ENCODE measurements at places on chromosomes 4 and X.

- no peak for DNase-seq
Observed at GRCh38 chr4:16032396-16032770, 51.4 kb downstream of the PROM1 start.

DNA sequence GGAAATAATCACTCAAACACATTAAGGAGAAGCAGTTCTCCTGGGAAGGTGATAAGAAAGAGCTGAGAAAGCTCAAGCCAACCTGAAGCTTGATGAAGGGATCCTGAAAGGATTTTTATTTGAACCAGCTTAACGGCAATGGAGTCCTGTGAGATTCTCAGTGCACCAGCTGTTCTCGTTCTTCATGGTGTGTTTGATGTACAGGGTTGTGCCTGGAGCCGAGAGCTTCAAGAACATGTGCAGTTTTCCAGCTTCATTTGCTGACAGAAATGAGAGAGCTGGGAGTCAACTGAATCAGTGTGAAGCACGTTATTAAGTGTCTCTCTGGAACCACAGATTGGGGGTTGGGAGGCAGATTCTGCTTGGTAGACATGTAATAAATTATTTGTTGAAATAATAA is 115.7 kb downstream of the ANKRD50 start:
- no peak for DNase-seq

GRCh38 chrX:134898440-134898839 is 92.4 kb upstream of the SMIM10 start:
- peak; percentile 51 for DNase-seq

DNA sequence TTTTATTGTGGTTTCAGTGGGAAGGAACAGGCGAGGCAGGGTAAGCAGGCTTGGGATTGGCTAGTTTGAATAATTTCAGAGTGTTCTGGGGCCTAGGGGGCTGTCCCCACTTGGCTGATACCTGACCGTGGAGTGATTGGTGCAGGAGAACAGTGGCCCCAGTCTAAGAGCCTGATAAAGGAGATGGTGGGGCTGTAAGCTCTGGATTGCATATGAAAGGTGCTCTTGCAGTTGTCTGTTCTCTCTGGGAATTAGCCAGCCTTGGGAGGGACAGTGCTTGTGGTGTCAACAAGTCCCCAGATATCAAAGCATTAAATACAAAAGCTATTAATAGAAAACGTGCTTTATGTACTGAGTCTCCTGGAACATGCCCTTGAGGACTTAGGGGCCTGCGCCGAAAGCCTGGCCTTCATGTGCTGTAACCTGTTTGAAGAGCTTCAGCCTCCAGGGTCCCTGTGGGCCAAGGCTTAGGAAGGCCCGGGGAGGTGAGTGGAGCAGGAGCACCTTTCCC is 30.4 kb upstream of the CLTRN start:
- DNase-seq: no peak

GRCh38 chr4:105859233-105859632 is 36.0 kb upstream of the NPNT start:
- no peak for DNase-seq

DNA sequence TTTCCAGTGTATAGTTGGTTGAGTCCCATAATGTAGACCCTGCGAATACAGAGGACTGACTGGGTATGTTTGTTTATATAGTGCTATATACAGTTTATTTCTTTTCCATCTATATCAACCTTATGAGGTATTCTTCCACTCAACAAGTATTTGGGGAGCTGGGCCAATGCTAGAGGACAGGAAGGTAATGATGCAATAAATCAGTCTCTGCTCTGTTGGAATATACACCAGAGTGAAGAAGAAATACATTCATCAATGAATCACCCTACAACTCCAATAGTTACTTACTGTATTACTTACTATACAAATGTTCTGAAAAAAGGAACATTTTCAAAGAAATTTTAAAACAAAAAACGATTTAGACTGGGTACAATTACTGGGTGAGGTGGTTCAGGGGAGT is 2.1 kb upstream of the ARSJ start:
- no peak for DNase-seq

DNA sequence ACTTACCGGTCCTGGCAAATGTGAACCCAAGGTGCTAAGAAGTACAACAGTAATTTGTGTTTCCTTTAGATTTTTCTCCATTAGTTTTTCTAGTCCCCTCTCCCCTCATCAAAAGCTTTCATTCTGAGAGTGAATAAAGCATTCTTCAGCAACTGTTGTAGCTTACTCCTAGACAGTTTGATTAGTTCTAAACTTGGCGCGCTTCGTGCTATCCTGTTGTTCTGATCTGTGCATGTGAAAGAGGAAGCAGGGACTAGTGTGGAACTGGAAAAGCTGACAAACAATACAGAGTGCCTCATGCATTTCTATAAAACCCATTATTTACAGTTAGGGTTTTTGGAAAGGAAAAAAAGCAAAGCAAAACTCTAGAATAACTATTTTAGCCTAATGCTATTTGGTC is 556.9 kb upstream of the SLIT2 start:
- DNase-seq: no peak

- DNase-seq: no peak
Observed at GRCh38 chr4:20698820-20699219, 1.4 kb upstream of the PACRGL start.

DNA sequence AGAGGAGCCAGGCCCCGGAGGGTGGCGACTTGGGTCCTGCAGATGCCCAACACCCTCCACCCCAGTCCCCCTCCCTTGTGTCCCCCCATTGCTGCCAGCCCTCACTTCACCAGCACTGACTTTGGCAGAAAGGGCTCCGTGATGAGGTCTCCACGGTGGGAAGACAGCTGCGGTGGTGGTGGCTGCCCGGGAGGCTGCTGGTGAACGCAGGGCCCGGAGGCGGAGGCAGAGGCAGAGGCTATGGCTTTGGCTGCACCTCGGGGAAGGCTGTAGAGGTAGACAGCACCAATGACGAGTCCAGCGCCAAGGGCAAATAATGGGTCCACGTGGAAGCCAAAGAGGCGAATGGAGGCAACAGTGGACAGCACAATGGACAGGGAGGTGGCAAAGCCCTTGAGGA is 6.8 kb downstream of the SLC35A2 start:
- DNase-seq: no peak

DNA sequence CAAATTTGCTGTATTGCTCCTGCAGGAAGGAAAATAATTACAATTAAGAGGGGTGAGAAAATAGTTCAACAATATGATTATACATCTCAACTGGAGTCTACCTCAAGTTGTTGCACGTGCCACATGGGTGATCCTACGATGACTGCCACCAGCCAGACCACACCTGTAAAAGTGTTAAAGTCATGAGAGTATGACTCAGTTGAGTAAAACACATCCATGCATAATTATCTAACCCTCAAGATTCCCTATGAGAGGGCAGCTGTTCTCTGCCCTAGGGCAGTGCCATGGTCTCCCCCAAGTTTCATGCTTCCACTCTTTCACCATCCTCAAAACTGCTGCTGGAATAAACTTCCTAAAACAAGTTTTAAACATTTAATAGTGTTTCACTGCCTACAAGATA is 44.1 kb downstream of the QRFPR start:
- DNase-seq: no peak

GRCh38 chrX:65702956-65703355 is 35.5 kb downstream of the MSN start:
- no peak for DNase-seq

DNA sequence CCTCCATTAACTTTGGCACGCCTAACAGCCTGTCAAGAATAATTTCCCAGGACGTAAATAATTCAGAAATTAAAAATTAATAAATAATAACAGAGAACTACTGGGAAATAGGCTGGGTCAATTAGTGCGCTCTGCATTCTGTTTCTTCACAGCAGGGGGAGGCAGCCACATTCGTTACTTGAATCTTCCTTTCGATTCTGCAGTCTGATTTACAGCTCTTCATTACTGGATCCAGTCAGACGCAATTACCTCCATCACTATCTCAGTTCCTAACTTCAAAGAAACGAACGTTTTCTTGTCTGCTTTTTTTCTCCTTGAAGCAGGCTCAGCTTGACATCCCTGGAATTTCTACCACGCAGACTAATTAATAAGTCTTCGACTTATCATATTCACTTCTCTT is 9.0 kb upstream of the RPL34 start:
- DNase-seq: no peak

GRCh38 chrX:49767236-49767635 is 61.9 kb upstream of the PAGE4 start:
- no peak for DNase-seq

DNA sequence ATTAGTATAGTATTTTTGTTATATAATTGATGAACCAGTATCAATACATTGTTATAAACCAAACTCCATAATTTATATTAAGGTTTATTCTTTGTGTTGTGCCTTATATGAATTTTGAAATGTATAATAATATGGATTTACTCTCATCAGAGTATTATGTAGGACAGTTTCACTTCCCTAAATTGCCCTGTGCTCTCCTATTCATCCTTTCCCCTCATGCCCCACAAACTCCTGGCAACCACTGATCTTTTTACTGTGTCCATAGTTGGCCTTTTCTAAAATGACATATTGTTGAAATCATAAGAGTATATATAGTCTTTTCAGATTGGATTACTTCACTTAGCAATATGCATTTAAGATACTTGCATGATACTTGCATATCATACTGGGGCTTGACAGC is 958.1 kb upstream of the GRID2 start:
- no peak for DNase-seq

DNA sequence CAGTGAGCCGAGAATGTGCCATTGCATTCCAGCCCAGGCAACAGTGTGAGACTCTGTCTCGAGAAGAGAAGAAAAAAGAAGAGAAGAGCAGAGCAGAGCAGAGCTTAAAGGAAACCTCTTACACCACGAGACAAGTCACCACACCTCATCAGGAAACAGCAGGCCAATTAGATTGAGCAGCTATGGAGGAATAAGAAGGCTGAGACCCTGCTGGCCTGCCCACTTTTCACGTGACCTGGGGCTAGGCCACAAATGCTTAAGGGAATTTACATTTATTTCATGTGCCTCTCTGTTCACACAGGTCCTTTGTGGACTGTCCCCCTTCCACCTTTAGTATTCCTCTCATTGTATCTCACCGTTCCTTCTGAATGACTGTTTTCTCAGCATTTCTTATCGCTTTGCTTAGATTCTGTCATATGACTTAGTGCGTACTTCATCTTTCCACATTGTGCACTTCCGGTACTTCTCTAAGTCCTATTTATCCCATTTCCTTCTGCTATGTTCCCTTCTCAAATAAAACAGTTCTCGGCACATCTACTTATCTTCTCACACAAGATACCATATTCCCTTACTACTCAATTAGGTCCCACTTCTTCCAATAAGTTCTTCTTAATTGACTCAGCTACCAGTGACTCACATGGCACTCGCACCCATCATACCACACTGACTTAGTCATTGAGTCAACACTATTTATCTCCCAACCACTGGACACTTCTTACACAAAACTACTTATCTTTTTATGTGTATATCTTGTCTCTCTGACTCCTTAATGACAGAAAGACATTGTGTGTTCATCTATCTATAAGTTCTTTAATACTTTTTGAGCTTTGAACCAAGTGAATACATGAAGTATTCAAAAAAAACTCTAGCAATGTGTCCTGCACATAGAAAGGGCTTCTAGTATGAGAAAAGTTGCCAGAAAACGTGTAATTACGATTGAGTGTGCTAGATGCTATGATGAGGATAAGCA is 11.0 kb downstream of the CUL4B start:
- no peak for DNase-seq

GRCh38 chr4:110394871-110395270 is 81.1 kb upstream of the ENPEP start:
- DNase-seq: no peak

DNA sequence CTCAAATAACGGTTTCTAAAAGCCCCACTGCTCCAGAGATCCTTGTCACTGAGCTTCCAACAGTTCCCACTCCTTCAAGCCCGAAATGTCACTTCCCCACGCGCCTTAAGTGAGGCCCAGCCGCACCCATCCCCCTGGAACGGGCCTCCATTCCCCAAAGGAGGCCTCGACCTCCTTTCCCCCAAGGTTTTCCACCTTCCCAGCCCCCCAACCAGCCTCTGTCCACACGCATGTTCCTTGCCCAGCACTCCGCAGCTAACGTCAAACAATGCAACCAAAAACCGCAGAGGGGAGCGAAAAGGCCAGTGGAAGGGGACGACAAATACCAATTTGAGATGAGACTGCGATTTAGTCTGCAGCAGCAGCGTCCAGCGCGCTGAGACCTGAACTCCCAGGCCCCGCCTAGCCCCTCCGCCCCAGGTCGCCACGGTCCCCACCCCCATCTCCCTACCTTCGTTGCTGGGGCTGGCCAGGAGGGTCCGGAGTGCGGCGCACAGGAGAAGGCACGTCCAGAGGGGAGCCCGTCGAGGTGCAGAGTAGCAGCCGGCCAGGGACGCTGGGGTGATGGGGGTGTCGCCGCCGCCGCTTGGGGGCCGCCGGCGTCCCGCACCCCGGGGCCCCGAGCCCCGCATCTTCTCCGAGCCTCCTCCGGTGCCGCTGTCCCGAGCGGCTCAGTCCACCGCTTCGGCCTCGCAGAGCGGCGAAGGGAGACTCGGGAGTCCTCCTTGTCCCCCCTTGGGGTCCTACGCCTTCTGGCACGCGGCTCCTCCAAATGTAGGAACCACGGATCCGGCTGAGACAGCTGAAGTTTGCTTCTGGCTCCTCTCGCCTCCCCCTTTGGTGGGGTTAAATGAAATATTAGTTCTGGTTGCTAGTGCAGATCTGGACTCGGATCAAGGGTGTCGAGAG is 924 bp downstream of the EPHA5 start:
- no peak for DNase-seq

GRCh38 chr4:143555676-143556075 is 42.2 kb downstream of the SMARCA5 start:
- DNase-seq: no peak

- DNase-seq: no peak
Observed at GRCh38 chr4:79253168-79253567, 72.7 kb downstream of the NAA11 start.

GRCh38 chr4:111040904-111041303 is 418.0 kb upstream of the PITX2 start:
- DNase-seq: no peak

DNA sequence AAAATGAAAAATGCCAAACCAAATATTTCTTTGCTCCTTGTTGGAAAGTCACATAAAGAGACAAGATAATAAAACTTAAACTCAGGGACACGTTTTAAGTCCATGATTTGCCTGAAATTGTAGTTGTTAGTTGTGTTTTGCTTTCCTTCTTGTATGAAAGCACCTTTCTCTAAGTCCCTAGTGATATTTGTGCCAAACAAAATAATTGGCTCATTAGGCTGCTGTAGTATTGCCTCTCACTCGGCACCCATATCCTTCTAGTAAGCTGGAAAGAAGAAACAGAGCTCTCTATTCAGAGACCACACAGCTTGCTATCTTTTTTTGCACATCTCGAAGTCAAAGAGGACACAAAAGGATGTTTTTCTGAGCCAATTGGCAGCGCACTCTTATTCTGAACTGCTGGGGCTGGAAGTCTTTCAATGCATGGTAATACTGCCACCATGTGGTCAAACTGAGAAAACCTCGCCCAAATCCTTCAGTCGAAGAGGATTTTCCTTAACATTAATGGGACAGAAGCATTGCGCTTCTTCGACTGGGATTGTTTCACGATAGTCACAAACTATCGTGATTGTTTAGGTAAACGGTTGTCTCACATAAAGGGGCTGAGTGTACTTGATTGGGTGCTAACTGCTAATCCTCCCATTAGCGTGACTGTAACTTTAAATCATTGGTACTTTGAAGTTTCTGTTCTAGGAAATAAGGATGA is 571.9 kb upstream of the LCORL start:
- DNase-seq: peak; percentile 4

Measured in NCI-H524 treated with DMSO at 0.1 percent for 48 hours (cell line).